Stimulated activated naive B cell treated with anti-CD40 and anti-IgM and Interleukin-4, amounts not matched to agents 10 μg/mL and 1 μg/mL and 100 μg/mL, for 72 hours (primary cell): ENCODE measurements at places on chromosomes 6 and 20.

GRCh38 chr6:40042232-40042631 lies 108.0 kb upstream of the MOCS1 start:
- no peak for DNase-seq

DNA sequence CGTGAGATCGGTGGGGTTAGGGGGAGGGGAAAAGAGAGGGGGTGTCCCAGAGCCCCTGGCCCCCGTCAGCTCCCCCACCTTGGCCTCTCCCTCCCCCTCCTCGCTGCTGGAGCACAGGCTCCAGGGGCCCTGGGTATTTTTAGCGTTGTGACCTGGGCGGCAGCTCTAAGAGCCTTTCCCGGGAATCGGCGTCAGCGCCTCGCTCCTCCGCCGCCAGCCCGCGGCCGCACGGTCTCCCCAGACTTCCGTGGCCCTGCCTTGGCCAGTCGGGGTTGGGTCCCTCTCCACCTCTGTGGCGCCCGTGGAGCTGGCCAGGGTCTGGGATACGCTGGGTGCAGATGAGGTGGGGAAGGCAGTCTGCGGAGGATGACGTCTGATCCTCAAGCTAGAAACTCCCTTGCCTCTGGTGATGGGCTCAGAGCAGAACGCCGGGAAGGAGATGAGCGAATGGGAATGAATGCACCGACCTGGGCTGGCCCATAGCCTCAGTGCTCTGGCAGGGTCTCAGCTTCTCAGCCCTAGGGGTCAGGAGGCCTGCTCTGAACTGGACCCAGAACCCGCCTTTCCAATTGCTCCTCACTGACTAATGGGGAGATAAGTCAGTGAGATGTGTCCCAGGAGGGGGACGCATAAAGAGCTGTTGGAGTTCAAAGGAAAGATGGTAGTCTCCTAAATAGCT lies 883 bp upstream of the DBNDD2 start:
- DNase-seq = no peak

GRCh38 chr20:44071526-44072111 lies 115.4 kb downstream of the JPH2 start:
- DNase-seq = no peak

DNA sequence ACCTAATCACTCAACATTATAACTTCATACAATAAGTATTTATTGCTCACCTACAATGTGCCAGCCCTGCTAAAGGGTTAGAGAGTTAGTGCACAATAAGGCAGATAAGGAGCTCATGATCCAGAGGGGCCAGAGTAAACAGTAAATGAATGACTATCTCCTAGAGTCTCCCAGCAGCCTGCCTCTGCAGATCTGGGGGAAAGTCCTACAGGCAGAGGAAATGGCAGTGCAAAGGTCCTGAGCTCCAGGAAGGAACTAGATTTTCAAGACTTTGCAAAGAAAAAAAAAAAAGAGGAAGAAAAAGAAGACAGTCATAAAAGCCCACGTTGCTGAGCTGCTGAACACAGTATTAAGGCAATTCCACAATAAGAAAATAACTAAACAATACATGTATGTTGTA lies 160.1 kb downstream of the SIM1 start:
- no peak for DNase-seq

- DNase-seq = no peak
These were observed 221.8 kb downstream of the FRK start for GRCh38 chr6:115838763-115839401.

GRCh38 chr20:13355411-13355810 lies 134.3 kb downstream of the ISM1 start:
- DNase-seq = no peak

DNA sequence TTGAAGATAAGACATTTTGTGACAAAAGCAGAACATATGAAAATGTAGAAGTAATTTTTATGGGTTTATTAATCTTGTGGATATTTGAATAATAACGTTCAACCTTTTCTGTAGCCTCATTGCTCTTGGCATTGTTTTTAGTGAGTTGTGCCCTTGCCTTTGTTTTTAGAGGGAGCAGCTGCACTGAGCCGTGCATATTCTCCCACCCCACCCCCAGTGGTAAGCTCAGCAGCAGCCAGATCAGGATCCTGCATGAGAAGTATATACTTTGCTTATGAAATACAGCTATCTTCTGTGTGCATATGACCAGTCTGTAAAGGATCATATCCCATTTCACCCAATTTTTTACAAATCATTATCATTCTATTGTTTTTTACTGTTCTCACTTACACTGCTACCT lies 184.2 kb downstream of the COL9A1 start:
- DNase-seq = no peak

GRCh38 chr20:1854246-1854645 lies 41.0 kb upstream of the SIRPA start:
- DNase-seq = no peak

DNA sequence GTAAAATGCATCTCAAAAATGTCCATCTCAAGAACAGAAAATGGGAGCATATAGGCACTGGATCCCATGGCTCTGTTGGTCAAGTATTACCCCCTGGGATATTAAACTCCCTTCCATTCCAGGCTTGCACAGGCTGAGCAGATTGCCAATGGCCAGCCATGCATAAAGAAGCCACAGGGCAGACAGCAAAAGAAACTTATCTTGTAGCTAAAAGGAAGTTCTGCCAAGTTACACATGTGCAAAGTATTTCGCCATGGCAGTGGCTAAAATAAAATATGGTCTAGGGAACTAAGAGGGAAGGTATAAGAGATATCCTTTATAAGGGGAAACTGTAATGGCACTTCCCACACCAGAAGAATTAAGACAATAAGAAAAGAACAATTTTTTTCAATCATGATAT lies 415.6 kb upstream of the BTBD3 start:
- no peak for DNase-seq
